Thoracic aorta (tissue), 2 donors: ENCODE measurements at places on chromosomes 3 and 15. TPM values are rescaled to one million over a fixed set of nuclear protein-coding genes. Genes with fewer than 3 reads are reported as not detected.

- no peak for DNase-seq
Measured at GRCh38 chr3:158911586-158911985, 109.7 kb downstream of the MFSD1 start.

GRCh38 chr3:72720566-72720965, 127.7 kb downstream of the SHQ1 start:
- DNase-seq, result no peak

Gene SMAD6
- 73.3 TPM for total RNA-seq

Gene GMNC
- not detected for total RNA-seq

Gene TMOD2
- 13.1 TPM for total RNA-seq

Gene HYKK
- total RNA-seq, result 6.4 TPM

GRCh38 chr3:197021729-197022404, 7.8 kb downstream of the MELTF start:
- DNase-seq, result no peak

Gene CCDC51
- 5.9 TPM for total RNA-seq

Gene IGDCC3
- total RNA-seq, result not detected

DNA sequence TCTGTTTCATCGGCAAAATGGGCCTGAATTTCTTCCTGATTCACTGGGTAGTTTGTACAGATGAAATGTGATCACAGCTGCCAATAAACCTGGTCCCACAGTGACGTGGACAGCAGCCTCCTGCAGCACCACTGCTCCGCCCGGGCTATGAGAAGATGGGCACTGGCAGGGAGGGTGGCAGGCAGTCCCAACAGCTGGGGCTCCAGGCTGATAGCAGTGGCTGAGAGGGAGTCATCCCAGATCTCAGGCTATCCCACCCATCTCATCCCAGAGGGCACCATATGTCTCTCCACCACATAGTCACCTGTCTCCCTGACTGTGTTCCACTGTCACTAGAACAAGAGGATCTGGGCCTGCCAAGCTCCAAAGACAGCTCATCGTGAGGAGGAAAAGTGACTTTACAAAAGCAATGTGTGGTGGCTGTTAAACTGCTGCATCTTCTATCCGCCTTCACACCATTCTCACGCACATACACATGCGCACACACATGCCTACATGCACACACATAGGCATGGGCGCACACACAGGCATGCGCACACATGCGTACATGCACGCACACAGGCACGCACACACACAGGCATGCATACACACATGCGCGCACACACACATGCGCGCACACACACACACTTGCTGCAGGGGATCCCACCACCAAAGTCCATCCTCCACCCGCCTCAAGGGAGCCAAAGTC, 46.2 kb downstream of the RGMA start:
- DNase-seq, result no peak

Gene SPTSSB
- total RNA-seq, result not detected

DNA sequence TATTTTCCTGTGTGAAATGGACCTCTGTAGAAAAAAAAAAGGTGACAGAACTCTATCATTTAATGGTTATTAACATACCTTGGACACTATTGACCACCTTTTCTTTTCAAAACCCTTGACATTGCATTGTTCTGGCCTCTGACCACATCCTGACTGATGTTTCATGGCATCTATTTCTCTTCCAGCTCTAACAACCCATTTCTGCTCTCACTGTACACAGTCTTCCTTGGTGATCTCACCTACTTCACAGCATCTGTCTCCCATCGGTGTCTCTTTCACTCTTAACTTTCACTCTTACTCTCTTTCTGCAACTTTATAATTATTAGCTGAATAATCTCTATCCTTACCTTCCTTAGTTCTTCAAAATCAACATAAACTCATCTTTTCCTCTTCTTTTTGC, 217.4 kb upstream of the CD96 start:
- no peak for DNase-seq

DNA sequence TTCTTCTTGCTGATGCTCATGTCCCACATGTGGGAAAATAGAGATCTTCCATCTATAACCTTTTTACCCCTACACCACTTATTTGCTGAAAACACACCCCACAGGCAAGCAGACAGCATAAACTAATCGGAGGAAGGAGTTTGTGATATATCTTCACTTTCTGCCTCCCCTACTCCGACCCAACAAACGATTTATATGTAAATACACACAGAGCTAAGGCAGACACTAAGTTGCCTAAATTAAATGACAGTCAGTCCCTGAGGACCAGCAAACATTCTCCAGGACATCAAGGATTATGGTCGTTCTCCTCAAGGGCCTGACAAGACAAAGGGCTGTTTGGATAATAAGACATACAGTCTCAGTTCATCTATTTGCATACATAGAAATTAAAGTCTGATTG, 552.5 kb downstream of the ROBO1 start:
- no peak for DNase-seq

GRCh38 chr3:50673931-50674330, 796 bp upstream of the DOCK3 start:
- no peak for DNase-seq

GRCh38 chr15:85482894-85483293, 102.5 kb downstream of the AKAP13 start:
- no peak for DNase-seq

DNA sequence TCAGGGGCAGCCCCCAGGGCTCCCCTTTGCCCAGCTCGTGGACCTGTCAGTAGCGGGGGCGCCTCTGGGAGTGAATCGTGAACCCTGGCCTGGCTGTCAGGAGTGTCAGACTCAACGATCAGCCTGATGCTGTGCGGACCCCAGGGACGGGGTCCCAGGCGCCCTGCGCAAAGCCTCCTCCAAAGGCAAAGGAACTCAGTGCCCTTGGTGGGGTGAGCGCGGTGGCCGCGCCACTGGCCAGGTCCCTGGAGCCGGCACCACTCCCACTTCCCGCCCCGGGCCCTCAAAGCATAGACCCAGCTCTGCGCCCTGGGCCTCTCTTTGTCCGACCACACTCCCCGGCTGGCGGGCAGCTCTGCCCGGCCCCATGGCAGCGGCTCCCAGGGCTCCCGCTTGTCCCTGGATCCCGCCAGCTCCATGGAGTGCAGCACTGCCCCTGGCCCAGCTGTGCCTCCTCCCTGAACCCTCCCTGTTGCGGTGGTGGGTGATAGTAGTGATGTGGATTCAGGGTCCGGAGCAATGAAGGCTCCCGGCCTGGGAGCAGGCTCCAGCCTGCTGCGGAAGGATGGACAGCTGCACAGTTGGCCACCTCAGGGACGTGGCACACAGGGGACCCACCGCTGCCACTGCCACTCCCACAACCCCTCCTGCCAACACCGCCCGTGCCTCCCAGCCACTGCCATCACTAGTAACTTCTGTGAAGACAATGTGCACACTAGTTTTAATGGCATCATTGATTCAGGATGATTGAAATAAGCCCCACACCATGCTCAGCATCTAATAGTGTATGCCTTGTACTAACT, 263.8 kb downstream of the ZBBX start:
- no peak for DNase-seq

DNA sequence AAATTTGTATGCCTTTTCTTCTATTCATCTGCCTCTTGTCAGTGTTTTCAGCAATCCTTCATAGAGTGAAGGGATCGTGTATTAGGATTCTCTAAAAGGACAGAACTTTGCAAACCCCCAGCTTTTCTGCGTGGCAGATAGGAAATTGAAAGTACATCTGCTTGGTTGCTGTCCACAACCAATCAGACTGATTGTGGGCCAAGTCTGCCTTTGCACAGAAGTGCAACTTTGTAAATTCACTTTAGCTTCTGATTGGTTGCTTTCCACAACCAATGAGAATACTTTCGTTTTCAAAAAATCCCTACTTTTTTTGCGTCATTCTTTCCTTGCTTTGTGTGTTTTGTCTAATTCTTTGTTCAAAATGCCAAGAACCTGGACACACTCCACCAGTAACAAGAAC, 847.4 kb downstream of the FHIT start:
- DNase-seq, result no peak

DNA sequence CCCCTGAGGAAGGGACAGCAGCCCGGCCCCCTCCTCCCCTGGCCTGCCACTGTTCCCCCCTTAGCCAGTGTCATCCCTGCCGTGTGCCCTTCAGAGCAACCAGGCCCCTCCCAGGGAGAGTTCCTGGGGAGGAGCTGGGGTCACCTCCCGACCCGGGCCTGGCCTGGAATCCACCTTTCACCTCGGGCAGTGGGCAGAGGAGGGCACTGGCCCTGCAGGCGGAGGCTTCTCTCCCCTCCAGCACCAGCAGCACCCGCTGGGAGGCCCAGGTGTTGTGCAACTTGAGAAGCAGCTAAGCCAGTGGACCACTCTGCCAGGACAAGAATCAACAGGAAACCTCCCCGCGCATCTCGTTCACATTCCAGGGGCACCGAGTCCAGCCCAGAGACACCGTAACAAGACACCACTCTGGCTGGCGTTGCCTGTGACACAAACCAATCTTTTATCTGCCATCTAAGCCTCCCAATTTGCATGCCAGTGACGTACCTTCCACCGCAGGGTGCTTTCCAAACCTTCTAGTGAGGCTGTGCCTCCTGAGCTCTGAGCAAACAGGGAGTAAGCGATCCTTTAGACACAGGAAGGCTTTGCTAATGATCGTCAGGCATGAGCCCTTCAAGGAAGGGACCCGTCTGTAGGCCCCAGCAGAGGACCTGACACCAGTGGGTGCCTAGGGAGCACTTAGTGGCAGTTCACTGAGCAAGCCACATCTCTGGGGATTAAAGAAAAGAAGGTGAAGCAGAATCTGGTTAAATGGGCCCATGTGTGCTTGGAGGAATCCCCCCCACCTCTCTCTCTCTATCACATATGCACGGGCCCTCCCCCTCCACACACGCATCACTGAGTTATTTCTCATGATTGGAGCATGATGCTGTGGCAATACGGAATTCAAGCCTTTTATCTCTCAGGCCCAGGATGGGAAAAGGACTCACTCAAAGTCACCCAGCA, 98.9 kb upstream of the TLE3 start:
- DNase-seq, result no peak

DNA sequence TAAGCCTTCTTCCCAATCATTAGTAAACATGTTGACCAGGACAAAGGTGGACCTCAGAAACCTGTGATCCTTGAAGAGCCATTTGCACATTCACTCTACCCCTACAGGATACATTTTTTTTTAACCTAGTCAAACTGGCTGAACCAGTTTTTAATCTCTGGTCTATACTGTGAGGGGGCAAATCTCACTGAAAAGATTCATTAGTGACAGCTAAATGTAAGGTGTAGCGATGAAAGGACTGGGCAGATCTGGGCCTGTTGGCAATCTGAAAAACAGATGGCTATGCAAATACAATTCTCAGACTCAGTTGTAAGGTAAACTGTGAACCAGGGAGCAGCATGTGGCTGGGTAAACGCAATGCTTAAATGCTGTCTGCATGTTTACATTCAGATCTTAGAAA, 75.6 kb upstream of the SNTN start:
- no peak for DNase-seq

Gene ADAMTS7
- total RNA-seq, result 60.2 TPM

- DNase-seq, result no peak
Measured at GRCh38 chr3:123361071-123361470, 87.8 kb downstream of the ADCY5 start.

Gene ITIH1
- not detected for total RNA-seq

DNA sequence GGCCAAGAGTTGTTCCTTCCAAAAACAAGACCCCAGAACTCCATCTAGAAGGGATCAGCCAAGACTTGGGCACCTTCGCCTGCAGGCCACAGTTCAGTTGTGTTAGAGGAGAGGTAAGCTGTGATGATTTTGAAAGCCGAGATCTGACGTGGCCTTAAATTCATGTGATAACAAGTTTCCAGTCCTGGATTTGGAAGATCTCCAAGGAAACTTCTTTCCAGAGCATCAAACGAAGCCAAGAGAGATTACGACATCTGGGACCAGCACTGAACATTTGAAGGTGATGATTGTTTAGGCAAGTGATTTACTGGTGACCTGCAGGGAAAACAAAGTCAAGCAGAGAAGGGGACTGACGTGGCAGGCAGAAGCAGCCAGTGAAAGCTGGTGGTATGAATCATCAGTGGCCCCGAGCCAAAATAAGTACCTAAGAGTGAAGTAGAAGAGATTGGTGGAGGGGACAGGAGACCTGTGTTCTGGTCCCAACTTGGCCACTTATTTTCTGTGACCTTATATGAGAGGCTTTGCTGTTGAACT, 339.0 kb upstream of the PROK2 start:
- DNase-seq, result peak; percentile 82

DNA sequence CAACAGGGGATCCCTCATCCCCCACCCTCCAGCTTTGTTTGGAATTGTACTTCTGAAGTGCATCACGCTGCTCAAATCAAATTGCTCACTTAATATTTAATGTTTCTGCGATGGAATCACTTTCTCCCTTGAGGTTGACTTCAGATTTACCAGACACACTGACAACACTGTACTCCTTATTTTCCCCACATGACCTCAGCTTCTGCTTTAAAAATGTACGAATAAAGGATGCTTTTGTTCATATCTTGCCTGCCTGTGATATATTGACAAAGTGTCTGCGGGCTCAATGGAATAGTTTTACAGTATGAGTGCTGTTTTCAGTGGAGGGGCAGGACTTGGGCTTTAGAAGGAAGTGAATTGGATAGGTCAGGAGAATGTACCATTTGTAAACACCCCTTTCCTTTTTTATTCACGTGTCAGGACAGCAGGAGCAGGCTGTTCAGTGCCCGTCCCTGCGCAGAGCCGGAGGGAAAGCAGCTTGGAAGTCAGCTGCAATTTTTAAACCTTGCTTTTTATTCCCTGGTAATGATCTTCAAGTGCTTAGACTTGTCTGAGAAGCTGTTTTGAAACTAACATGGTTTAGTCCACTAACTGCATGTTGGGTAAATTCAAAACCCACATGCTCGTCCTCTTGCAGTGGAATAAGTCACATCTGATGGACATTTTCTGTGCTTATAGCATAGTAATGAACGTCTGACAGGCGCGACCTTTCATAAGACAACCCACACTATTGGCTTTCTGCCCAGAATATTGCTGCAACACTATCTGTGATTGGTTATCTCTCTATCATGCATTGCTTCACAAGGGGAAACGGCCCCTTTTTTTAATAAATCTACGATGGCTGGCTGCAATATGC, 29.9 kb downstream of the MBNL1 start:
- no peak for DNase-seq

- no peak for DNase-seq
Measured at GRCh38 chr3:151818361-151818760, 4.4 kb downstream of the AADAC start.

GRCh38 chr15:36449084-36449661, 130.3 kb upstream of the CDIN1 start:
- DNase-seq, result no peak

GRCh38 chr15:70014860-70015490, 82.7 kb downstream of the TLE3 start:
- DNase-seq, result no peak

Gene LRRC31
- not detected for total RNA-seq

Gene STRIT1
- total RNA-seq, result not detected

Gene STARD5
- 7.3 TPM for total RNA-seq

DNA sequence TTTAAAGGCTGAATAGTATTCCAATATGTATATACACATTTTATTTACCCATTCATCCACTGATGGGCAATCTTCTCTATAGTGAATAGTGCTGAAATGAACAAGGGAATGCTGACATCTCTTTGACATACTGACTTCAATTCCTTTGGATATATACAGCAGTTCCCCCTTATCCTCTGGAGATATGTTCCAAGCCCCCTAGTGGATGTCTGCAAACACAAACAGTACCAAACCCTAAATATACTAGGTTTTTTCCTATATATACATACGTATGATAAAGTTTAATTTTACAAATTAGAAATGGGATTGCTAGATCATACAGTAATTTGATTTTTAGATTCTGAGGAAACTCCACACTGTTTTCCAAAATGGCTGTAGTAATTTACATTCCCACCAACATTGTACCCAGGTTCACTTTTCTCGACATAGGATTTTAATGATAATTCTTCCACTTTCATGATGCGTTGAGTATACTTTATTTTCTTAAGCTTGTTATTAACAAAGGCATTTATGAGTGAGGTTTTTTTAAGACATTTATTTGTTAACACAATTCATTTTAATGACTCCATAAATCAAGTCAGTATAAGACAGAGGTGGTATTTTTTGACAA, 38.2 kb downstream of the VPS13C start:
- no peak for DNase-seq

Gene ALG1L2
- not detected for total RNA-seq
